ENCODE measurements at places on chromosomes 1 and 21.
A peak's percentile ranks its signal among the peaks of the same experiment; 100 is the strongest.

GRCh38 chr1:52677076-52677806 lies 20.9 kb downstream of the COA7 start:
- no peak for DNase-seq

- no peak for DNase-seq
These were observed 28.0 kb upstream of the RNF2 start for GRCh38 chr1:185017338-185017737.

- no peak for DNase-seq
These were observed 504.9 kb downstream of the MATN1 start for GRCh38 chr1:30218438-30218837.

DNA sequence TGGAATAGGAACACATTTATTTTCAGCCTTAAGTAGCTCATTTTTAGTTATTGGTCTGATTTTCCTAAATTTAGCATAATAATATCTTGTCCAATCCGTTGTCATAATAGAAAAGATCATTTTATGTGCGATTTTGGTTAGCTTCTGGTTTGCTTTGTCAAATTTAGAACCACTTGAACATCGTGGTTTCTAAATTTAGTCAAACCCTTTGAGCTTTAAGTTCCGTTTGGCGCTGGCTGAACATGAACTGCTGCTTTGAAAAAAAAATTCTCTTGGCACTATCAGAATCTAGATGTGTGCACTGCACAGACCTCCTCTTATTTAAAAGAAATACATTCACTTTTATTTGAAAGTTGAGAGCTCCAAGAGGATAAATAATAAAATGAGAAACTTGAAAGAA lies 370.6 kb downstream of the PTPRC start:
- no peak for DNase-seq

DNA sequence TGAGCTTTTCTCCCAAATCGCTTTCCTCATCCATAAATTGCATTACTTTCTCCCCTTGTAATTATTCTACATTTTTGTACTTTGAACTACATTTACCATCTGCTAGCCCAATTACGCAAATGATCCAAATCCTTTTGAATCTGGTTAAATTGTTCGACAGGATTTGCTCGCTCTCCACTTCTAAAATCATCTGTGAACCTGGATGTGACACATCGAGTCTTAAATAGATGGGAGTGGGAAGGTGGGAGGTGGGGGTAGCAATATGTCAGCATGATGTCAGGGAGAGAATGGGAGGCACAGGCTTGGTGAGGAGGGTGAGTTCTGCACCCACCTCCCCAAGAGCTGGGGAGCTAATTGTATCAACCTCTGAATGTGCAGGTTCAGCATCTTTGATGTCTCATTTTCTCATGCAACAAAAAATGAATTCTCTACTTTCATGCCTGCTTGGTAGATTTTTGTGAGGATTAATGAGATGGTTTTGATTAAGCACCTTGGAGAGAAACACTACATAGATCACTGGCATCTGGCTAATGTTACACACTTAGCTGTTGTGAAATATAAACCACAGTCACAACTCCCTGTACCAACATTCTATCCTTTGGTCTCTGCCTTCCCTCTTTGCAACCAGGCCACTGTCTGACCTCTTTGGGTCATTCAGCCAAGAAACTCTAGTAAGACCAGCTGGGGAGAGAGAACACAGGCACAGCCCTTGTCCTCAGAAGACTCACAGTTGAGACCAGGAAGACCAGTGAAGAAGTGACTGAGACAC lies 165.1 kb downstream of the DAB1 start:
- DNase-seq = no peak

- DNase-seq = peak; percentile 56
These were observed 3.9 kb upstream of the PGLYRP4 start for GRCh38 chr1:153352523-153352922.

- DNase-seq = no peak
These were observed 400.4 kb upstream of the PLXNA2 start for GRCh38 chr1:208644401-208645160.

DNA sequence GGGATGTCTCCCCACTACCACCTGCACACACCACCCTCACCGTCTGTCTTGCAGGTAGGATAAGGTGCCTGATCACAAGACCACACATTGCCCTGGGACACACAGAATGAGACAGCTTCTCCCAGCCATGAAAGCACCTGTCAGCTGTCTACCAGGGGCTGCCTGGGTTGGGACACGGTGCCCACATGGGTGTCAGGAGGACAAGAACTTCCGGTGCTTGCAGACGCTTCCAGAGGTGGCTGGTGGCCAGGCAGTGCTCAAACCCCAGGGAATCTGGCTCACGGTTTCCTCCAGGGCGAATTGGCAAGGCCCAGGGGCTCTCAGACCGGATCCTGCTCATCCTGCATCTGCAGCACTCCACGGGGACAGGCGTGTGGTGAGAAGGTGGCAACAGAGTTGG lies 182.6 kb upstream of the ARHGEF16 start:
- no peak for DNase-seq

DNA sequence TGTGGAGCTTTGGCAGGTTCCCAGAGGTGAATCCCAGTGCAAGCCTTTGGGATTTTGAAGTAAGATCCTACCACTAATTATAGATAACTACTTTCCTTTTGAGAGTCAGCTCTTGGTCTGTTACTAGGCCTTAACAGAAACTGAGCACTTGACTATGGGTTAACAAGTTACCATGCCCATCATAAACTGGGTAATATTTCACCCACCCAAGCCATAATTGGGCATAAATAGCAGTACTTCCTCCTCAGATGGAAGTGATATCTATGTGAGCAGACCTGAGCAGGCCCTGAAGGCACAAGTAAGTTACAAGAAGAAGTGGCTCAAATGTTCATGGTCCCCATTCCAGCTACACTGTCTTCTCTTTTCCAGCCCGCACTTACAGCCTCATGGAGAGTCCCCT lies 475.9 kb downstream of the LRRIQ3 start:
- DNase-seq = no peak

DNA sequence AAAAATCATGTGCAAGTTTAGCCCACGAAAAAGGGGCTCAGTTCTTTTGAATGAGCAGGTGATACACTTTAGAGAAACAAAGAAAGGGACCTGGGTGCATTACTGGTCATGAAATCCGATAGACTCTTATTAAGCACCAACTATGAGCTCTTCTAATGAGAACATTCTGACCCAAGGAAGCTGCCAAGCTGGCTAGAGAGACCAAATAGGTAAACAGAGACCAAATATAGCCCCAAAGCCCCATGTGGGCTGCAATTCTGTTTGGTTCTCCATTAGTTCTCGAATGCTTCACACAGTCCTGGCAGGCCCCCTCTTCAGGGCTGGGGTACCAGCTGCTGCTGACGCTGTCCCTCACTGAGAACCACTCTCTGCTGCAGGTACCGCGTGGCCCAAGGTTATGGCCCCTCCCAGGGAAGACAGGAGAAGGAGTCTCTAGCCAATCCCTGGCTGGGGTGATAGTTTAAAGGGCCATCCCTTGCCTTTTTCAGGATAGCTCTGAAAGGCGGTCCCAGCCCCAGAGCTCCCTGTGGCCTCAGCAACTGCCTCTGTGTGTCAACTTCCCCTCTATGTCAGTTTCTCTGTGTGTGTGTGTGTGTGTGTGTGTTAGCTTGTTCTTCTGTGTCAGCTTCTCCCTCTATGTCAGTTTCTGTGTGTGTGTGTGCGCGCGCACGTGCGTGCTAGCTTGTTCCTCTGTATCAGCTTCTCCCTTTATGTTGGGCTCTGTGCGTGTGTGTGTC lies 7.1 kb upstream of the UBXN10 start:
- peak; percentile 30 for DNase-seq

DNA sequence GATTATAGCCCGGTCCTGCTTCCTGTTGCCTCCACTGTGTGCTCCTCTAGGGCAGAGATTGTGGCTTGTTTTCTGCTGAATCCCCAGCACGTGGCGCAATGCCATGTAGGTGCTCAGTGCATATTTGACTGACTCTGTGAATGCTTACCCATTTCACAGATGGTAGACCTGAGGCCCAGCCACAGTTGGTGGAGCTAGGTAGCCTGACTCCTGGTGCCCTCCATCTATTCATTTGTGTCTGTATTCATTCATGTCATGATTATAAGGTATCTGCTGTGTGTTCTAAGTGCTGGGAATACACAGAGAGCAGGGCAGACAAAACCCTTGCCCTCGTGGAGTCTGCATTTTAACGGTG lies 22.5 kb downstream of the TNFRSF1B start:
- DNase-seq = no peak

DNA sequence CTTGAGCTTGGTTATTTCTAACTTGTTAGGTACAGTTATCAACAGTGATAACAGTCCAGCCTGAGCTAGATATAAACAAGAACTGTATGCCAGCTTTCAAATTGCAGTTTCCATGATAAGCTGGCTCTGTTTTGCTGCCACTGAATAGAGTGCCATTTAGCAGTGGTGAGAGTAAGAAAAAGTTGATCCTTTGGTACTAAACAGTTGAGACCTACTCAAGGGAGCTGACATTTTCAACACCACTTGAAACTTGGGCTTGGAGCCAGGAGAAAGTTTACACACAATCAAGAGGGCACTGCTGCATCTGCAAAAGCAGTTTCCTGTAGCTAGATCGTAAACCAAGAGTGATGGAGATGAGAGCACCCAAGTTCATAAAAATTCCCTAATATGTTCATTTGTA lies 131.3 kb downstream of the RGS7 start:
- no peak for DNase-seq

GRCh38 chr21:45941717-45942546 lies 39.6 kb upstream of the COL6A1 start:
- DNase-seq = no peak

DNA sequence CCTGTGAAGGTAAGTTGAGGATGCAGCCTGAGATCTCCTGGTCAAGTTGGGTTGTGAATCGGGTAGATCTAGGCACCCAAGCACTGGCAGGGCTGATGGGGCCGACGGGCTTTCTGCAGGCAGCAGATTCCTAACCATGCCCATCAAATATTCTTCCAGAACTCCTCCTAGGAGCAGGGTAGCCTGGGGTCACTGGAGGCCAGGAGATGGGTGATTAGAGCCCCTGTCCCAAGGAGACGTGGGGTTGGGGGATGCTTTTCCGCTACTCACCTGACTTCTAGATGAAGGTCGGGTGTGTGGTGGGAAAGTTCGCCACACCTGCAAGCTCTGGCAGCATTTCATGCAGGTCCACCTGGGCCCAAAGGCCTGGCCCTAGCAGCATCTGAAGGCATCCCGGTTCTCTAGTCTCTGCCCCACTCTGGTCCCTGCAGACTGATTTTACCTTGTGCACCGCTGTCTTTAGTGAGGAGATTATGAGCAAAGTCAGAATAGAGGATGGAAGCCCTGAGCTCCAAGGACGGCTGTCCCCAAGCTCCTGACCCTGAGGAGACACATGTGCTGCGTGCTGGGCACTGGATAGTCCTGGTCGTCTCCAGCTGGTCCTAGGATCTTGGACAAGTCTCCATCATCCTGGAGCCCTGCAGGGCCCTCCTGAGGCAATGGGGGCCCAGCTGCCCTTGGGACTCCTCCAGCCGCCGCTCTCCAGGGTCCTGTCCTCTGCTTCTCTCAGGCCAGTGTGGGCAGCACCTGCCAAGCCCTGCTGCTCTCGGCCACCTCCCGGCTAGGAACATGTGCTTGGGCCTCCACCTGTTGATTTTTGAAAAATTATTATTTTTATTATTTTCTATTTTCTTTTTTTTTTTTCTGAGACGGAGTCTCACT lies 21.8 kb upstream of the C2CD2 start:
- no peak for DNase-seq

- no peak for DNase-seq
These were observed 125.3 kb upstream of the CD34 start for GRCh38 chr1:208036106-208036808.

- no peak for DNase-seq
These were observed 4.9 kb downstream of the SH3BGR start for GRCh38 chr21:39456665-39457064.

- peak; percentile 69 for DNase-seq
These were observed 681 bp upstream of the UBXN10 start for GRCh38 chr1:20184997-20185833.

Measured in CD4-positive, alpha-beta T cell treated with Interleukin-15 for 1 hour (primary cell).